ENCODE measurements at places on chromosomes 4 and X.

DNA sequence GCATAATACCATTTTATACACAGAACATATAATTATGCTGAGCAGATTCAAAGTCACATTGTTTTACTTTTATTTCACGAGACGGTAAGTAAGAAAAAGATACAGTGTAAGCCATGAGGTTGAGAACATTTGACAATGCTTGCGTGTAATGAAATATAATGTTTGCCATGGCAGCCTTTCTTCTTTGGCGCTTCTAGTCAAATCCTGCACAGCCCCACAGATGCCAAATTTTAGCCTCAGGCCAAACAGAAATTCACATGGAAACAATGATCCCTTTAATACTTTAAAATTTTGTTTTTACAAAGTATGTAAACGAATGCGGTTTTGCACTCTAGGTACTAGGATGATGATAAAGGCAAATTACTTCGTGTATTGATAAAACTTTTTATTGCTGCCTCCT, 502.7 kb upstream of the SMIM31 start:
- DNase-seq, result no peak

DNA sequence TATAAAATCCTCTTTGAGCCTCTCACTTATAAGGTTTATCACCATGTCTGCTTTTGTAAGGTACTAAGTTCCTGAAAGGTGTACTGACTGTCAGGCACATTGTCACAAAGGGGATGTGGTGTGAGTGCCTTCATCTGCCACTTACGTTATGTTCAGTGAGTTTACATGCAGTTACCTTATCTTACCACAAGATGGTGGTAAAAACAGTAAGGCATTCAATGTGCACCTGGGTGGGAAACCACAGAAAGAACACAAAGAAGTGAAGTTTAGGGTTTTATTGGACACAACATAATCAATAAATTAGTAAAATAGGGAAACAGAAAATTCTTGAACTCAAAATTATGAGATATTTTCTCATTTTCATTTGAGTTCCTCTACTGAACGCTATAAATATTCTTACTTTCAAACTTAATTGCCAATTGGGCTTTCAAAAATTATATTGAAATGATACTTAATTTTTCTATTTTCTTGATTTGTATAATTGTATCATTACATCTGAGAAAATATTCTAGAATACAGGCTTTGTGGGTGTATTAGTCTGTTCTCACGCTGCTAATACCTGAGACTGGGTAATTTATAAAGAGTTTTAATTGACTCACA, 650.8 kb downstream of the PCDH7 start:
- no peak for DNase-seq

DNA sequence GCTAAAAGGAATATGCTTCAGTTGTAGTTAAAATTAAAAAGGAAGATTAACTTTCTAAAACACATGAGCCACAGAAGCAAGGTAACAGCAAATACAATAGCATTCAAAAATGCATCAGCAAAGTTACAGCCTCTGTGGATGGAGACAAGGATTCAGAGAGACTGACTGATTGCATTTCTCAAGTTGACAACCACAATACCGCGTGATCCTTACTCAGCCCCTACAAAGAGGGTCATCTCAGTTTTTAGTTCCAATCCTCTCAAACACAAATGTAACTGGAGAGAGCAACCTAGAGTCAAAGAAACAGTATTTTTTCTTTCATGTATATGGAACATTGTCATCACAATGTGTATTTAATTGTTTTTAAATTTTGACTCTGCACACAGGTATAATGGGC, 14.2 kb upstream of the C1QTNF7 start:
- DNase-seq, result no peak

GRCh38 chr4:174763454-174764104, 65.5 kb downstream of the GLRA3 start:
- no peak for DNase-seq

DNA sequence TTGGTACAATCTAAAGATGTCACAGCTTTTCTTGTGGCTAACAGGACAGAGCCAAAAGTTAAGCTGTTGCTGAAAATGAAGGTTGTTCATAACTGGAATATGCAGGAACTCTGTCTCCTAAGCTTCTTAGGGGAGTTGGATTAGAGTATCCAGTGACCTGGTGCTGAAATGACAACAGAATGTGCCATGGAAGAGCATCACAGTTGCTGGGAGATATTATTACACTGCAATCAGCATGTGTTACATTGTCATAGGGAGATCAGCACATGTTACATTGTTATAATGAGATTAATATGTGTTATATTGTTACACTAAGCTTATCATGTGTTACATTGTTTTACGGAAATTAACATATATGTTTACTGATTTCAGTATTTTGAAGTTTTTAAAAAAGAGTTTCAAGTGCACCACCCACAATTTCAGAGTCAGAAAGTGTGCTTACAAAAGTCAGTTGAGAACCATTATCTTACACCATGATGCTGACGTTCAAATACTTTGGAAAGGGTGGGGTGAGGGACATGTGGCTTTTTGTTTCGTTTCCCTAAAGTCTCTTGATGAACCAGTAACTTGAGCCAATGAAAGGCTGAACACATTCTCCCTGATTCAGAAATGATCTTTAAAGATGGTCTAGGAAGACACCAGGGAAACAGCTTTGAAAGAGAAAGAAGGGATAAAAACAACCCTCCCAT, 113.4 kb downstream of the DRD5 start:
- DNase-seq, result no peak

- DNase-seq, result no peak
Observed at GRCh38 chr4:21002976-21003375, 302.7 kb downstream of the PACRGL start.
